ENCODE measurements at places on chromosomes 3 and 15. TPM values are rescaled to one million over a fixed set of nuclear protein-coding genes. Genes with fewer than 3 reads are reported as not detected.

CDCP1 gene
- total RNA-seq, result not detected

RASGRF1 gene
- total RNA-seq, result 1.6 TPM

GOLGA8J gene
- total RNA-seq, result not detected

TMC3 gene
- total RNA-seq, result not detected

CCK gene
- not detected for total RNA-seq

TBC1D2B gene
- total RNA-seq, result 9.7 TPM

GOLGA6L26 gene
- not detected for total RNA-seq

IGSF11 gene
- total RNA-seq, result not detected

GRCh38 chr15:57102858-57103257 lies 184.4 kb downstream of the TCF12 start:
- no peak for DNase-seq

GRCh38 chr15:71103102-71103676 lies 12.1 kb upstream of the THSD4 start:
- no peak for DNase-seq

- DNase-seq, result peak; percentile 59
Observed at GRCh38 chr3:149536429-149536828, 61.9 kb downstream of the TM4SF4 start.

GRCh38 chr3:72950372-72950771 lies 46.2 kb upstream of the PPP4R2 start:
- DNase-seq, result no peak

GRCh38 chr15:91915576-91915975 lies 62.1 kb downstream of the SLCO3A1 start:
- no peak for DNase-seq

- peak; percentile 34 for DNase-seq
Observed at GRCh38 chr15:100572362-100572983, 29.5 kb downstream of the LINS1 start.

GRCh38 chr15:89809093-89809786 lies 5.4 kb downstream of the ANPEP start:
- no peak for DNase-seq

GRCh38 chr3:12994357-12994606 lies 78.9 kb downstream of the IQSEC1 start:
- DNase-seq, result no peak

DNA sequence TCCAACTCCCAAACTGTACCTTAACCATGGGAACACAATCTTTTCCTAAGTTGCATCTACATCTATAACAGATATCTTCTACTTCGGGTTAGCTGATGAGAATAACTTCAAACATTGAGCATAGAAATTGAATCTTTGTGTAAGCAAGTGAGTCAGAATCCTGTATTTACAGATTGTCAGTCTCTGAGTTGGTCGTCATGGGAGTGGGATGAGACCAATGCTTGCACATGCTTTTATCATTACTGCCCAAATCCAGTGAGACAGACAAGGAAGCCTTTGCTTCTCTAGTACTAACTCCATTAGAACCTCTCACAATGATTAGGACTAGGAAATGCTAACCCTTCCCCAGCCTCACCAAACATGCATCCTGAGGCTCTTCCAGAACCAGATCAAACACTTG lies 587.1 kb upstream of the ZNF717 start:
- DNase-seq, result no peak

GRCh38 chr15:61736790-61737189 lies 323.5 kb downstream of the VPS13C start:
- DNase-seq, result no peak

DNA sequence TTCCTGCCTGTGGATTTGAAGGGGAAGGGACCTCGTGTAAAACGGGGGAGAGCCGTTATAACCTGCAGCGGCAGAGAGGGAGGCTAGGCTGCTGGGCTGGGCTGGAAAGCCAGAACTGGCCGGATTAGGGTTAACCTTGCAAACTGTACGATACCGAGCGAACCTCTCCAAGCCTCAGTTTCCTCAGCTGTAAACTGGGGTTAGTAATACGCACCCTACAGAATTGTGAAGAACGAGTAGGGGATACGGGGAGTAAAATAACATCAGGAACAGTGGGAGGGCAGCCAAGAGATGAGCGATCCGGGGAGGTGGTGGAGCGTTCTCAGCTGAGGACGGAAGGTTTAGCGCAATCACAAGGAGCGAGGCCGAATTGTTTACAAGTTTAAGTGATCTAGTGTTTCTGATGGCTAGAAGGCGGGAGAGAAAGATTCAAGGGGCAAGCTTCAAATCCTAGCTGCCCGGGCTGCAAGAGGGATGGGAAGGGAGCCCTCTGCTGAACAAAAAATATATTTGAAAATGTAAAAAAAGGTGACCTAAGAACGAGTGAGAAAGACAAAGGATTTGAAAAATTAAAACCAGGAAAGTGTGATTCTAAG lies 768 bp upstream of the SEMA5B start:
- peak; percentile 80 for DNase-seq

- no peak for DNase-seq
Observed at GRCh38 chr3:4740397-4741105, 238.7 kb upstream of the BHLHE40 start.

DNA sequence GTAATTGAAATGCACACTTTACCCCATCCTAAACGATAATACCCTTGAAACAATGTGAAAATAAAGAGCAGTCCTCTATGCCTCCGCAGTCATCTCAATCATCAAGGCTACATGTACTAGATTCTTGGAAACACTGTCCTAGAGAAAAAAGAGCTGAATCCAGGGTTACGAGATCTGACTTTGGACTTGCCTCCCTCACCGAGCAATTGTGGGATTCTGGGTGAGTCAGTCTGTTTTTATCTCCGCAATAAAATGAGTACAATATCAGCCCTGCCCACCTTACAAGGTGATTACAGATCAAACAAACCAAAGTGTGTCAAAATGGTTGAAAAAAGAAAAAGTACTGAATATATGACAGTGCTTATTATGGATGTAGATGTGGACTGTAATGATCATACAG lies 152.3 kb upstream of the SNTN start:
- DNase-seq, result no peak

- no peak for DNase-seq
Observed at GRCh38 chr3:4517643-4518311, 24.6 kb downstream of the ITPR1 start.

DNA sequence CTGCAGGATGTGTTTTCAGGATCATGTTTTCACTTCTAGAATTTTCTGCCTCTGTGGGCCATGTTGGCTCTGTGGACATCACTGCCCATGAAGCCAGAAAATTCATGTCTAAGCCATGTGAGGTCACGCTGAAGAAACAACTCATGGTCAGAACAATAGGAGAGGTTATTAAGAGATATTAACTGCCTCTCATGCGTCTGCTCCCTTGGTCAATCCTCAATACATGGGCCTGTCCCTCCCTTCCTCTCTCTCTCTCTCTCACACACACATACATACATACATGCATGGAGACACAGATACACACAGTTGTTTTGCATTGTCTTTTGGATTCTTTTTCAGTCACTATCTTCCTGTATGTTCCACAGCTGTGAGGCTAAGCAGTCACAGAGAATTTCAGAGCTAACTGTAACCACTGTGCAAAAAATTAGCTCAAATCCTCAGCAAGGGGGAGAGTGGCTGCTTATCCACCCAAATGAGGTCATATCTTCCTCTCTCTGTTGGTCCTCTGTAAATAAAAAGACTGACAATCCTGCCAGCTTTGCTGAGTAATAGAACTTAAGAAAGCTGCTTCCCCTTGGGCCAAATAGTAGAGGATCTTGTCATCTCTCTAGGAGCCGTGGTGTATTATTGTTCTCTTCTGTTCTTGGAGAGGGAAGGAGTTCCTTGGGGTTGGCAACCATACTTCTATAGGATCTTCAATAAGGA lies 45.6 kb downstream of the LRTM1 start:
- no peak for DNase-seq

DNA sequence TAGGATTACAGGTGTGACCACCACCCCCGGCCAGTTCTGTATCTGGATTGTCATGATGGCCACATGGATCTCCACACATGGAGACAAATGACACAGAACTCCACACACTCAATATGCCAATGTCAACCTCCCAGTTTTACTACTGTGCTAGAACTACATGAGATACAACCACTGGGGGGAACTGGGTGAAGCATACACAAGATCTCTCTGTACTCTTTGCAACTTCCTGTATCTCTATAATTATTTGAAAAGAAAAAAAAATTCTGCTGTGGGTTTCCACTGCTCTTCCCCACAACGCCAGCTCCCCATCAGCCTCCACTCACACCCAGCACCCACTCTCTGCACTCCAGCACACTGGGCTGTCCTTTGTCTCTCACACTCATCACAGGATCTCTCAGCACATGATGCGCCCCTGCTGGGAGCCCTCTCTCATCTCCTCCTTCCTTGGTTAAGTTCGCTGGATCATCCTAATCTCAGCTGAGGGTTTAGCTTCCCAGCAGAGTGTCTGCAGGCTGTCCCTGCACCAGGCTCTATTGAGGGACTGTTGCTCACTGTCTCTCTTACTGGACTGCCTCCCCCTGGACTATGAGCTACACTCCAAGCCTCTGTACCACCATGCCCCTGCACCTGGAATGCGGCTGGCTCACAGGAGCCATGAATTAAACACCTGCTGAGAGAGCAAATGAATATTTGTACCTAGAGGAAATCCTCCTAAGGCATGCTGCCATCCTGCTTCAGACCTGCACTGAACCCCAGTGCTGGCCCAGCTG lies 10.7 kb upstream of the RAB43 start:
- DNase-seq, result no peak

Measured in G401 (cell line).